EL (cell line): ENCODE measurements at places on chromosomes 5 and 9.
A peak's percentile ranks its signal among the peaks of the same experiment; 100 is the strongest.

GRCh38 chr9:36632892-36633291, 60.2 kb downstream of the MELK start:
- peak; percentile 32 for DNase-seq

- no peak for DNase-seq
Observed at GRCh38 chr5:136308212-136308795, 57.0 kb downstream of the TRPC7 start.

DNA sequence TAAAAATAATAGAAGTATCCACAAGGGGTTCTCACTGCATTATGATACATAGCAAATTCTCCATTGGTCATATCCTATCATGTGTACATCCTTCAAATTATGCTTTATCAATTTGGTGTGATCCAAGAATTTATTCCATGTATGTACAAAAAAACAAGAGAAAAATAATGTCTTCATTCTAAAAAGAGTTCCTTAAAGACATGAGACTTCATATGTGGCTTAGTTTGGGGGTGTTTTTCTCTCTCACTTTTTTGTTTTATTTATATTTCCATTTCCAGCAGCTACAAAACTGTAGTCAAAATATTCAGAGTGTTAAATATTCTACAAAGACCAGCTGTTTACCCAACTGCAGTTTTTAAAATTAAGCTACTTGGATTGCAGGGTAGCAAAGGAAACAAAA, 972.0 kb downstream of the DTWD2 start:
- DNase-seq: no peak

DNA sequence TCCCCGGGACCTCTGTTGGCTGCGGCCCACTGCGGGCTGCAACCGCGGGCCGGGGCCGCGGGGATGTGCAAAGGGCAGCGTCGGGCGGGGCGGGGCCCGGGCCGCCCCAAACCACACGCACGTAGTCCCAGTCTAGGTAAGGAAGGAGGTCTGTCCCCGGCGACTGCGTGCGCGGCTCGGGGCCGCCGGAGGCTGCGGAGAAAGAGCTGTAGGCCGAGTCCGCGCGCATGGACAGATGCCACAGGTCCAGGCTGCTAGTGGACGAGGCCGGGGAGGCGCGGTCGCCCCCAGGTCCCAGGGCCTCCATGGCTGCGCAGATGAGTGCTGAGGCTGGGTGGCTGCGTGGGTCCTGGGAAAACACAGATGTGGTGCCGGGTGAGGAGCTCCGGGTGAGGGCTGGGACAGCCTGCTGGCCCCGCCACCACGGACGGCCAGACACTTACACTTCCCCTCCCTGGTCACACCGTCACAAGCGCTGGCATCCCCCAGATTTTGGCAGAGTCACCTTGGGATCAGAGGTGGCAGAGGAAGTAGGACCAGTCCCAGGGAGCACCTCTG, 4.5 kb downstream of the SHROOM1 start:
- DNase-seq: no peak

- DNase-seq: no peak
Observed at GRCh38 chr9:88949961-88950340, 41.3 kb upstream of the S1PR3 start.
